ENCODE measurements at places on chromosomes 5 and 9.

DNA sequence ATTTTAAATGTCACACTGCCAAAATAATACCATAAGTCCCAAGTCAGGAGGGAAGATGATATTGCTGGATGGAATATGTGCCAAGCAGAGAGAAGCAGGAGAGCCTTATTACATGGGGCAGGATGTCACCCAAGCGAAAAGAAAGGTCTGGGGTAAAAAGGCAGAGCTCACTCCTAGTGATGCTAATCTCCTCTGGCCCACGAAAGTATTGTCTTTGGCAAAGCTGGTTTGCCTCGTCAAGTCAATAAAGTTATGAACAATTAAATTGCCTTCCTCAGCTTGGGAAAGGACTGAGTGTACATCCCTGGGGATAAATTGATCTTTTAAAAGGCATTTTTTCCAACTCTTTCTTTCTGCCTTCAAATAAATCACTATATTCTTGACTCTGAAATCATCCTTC lies 220.6 kb downstream of the DMAC1 start:
- DNase-seq: no peak

DNA sequence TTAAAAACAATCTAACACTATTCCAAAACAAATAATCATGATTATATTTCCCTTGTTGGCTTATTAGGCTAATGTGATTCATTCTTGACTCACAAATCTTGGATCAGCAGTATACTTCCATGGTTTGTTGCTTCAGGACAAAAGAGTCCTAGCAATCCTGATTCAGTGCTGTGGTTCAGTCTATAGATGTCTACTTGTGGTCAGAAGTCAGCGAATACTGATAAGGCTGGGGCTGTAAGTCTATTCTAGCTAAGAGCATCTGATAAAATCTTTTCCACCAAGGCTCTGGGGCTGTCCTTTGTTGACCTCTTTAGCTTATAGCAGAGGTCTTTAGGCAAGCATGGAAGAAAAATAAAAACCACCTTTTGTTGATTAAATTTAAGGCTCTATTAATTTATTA lies 4.4 kb upstream of the SMIM3 start:
- DNase-seq: no peak

DNA sequence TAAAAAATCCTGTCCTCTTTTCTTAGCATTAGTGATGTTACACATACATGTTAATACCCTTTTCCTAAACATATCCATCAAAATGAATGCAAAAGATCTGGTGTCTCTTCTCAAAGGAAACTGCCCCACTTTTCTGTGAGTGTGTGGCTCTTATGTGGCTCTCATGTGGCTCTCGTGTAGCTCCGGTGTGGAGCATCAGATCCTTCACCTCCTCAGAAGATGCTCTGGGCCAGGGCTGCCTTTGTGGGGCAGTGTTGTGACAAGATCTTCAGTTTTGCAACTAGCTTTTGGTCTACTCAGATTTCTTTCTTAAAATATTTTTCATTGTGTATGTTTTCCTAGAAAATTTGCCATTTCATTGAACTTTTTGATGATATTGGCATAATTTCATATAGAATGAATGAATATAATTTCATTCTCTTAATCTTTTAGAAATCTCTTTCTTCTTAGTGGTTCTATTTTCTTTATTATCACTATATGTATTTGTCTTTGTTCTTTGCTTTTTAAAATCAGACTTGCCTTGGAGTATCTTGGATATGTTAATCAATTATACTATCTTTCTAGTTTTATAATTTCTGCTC lies 19.4 kb downstream of the GARNL3 start:
- DNase-seq: no peak

- no peak for DNase-seq
Measured at GRCh38 chr5:175015028-175015685, 290.8 kb downstream of the MSX2 start.

GRCh38 chr5:96114736-96115135 lies 153.1 kb upstream of the ELL2 start:
- no peak for DNase-seq

- DNase-seq: no peak
Measured at GRCh38 chr9:125089331-125089730, 54.0 kb downstream of the SCAI start.

DNA sequence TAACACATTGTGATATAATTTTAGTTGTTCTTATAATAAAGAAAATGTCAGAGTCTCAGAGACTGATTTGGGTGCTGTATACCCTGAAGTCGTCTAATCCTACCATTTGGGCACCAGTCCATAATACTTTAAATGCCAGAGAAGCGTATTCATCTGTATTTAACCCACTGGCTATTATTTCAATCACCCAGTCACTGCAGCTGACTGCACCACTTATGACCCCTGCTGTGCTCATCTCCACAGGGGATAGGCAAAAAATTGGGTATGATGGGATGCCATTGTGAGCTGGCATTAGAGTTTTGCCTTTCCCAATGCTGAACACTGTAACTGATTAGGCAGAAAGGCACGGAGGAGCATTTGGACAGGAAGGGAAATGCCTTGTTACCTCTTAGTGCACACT lies 599.7 kb downstream of the CAAP1 start:
- no peak for DNase-seq

GRCh38 chr5:10337986-10338385 lies 15.5 kb upstream of the MARCHF6 start:
- DNase-seq: no peak

GRCh38 chr9:137293482-137294090 lies 8.5 kb downstream of the NRARP start:
- DNase-seq: no peak

DNA sequence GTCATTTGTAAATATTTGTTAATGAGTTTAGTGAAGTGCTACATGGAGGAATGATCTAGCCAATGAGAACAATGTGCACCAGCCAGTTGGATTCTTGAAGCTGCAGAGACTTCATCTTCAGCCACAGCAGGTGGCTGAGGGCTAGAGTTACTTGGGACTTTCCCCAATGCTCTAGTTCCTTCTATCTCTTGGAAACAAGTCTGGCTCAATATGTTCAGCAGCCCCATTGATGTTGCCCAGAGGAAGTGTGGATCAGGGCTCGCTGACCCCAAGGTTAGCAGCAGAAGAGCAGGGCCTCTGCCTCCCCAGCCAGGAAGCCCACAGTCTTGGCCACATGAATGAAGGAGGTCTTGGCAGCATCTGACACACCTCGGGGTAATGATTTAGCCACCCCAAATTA lies 117.5 kb downstream of the SLC1A3 start:
- no peak for DNase-seq

DNA sequence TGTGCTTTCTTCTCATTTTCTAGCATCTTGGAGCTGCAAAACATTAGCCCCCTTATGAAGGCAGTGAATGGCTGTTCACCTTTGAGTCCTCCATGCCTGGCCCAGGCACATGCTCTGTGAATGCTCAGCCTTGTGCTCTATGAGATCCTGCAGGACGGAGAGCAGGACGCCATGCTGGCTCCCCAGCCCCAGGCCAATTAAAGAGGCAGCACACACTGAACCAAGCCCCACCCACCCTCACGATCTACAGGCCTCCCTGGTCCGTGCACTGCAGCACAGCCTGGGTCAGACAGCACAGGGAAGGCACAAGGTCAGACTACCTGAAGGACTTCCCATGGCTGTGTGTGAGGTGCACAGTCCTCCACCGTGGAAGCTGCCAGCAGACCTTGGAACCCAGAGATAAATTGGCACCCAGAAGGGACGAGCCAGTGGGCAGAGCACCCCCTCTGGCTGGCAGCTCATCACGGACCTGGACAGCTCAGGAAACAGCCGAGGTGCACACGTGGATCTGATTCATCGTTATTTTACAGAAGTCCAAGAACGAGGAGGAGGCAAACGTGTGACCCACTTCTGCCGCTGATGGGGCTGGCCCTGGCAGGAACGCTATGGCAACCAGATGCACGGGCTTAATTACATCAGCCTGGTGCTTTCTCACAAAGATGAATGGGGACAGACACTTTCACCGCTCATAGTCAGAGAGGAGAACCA lies 59.5 kb downstream of the OLFM1 start:
- DNase-seq: no peak

- DNase-seq: no peak
Measured at GRCh38 chr9:79817438-79818004, 245.8 kb downstream of the TLE4 start.

- DNase-seq: no peak
Measured at GRCh38 chr5:169268019-169268418, 32.9 kb downstream of the SLIT3 start.

DNA sequence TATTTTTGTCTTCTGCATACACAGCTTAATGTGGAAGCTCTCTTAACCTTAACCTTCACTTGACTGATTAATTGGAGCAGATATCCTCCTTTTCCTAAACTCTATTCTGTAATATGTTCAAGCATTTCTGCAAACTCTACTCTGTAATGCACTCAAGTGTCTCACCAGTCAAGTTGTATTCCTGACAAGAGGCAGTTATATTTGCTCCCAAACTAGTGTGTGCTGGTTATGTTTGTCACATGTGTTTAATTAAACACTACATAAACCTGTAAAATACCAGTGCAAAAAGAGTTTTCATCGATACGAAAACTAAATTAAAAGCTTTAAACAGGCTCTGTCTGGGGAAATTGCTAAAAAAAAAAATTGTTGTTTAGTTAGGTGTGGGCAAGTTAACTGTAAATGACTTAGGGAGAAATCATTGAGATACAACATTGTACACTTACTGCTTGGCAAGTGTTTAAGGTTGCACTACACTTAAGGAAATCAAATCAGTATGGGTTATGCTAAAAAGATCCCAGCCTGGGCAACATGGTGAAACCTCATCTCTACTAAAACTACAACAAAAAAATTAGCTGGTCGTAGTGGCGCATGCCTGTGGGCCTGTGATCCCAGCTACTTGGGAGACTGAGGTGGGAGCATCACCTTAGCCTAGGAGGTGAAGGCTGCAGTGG lies 6.7 kb downstream of the FAF2 start:
- no peak for DNase-seq

GRCh38 chr5:153865016-153865415 lies 173.7 kb downstream of the FAM114A2 start:
- DNase-seq: no peak

GRCh38 chr9:99357575-99357974 lies 135.5 kb downstream of the SEC61B start:
- DNase-seq: no peak

DNA sequence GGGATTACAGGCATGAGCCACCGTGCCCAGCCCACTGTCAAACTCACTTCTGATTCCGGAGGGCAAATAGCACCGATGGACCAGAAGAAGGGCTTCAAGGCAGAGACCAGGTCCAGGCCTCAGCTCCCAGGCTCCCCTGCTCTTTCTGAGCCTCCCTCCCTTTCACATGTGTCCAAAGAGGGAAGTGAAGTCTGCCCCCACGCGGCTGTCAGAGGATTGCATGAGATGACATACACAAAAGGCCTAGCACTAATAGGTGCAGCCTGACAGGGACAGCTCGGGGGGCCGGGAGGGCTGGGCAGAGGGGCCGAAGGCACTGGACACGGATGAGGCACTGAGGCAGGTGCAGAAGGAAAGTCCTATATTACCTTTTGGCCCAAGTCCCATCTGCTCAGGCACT lies 16.1 kb downstream of the FBP1 start:
- DNase-seq: no peak

DNA sequence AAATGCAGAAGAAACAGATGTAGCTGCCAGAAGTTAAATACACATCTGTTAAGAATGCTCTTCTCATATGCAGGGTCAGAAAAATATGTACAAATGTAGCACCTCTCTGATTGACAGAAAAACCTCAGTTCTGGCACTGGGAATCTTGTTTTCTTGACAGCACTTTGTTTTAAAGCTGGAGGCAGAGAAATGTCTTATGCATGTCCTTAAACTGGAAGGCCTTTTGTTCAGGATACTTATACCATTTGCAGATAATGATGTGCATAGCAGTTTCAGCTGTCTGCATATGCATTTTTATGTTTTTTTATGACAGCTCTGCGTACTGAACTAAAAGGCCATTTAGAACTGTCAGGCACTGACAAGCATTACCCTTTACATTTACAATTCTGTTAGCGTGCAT lies 567.9 kb downstream of the EBF1 start:
- no peak for DNase-seq

DNA sequence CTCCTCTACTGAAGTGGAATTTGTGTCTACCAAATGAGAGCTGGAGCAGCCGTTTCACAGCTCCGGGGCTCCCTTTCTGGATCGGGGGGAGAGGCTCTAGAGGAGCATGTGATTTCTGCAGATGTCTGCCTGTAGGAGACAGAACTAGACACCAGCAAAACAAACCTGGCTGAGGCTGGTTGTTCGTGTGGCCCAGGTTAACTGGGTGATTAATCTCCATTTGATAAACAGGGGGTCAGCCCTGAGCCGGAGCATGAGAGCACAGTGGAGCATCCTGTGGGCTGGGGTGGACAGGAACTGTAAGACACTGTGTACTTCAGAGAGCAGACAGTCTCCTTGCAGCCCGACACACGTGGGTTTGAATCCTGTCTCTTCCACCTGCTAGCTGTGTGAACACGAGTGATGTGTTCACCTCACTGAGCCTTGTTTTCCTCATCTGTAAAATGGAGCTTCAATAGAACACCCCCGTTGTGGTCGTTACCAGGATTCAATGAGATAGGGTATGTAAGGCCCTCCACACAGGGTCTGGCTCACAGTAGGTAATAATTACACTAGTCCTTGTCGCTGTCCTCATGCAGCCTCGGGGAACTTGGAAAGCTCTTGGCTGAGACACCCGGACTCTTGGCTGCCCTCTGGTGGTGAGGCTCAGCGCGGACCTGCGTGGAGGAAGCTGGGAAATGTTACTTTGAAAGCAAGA lies 12.9 kb downstream of the CXCL14 start:
- peak; percentile 28 for DNase-seq

DNA sequence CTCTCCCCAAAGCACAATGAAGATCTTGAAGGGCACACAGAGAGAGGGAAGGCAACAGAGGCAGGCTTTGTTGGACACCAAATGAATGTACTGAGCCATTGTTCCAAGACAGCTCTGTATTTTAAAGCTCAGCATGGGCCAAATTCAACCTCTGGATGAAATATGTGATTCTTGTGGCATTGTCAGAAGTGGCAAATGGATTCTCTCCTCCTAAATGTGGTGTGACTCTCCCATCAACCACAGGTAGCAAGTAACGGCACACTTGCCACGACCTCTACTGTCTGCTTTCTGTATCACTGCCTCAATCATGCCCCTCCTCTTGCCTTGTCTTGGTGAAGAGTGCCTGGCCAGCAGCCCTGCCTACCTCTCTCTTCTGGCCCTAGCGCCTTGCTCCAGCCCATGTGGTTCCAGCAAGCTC lies 6.1 kb upstream of the MOB3B start:
- DNase-seq: no peak

- no peak for DNase-seq
Measured at GRCh38 chr5:157450024-157450423, 10.0 kb upstream of the NIPAL4 start.

GRCh38 chr5:113202287-113202686 lies 225.7 kb downstream of the DCP2 start:
- DNase-seq: no peak

- no peak for DNase-seq
Measured at GRCh38 chr5:39730006-39730405, 305.2 kb upstream of the DAB2 start.

- DNase-seq: no peak
Measured at GRCh38 chr5:68369023-68369359, 153.4 kb downstream of the PIK3R1 start.

DNA sequence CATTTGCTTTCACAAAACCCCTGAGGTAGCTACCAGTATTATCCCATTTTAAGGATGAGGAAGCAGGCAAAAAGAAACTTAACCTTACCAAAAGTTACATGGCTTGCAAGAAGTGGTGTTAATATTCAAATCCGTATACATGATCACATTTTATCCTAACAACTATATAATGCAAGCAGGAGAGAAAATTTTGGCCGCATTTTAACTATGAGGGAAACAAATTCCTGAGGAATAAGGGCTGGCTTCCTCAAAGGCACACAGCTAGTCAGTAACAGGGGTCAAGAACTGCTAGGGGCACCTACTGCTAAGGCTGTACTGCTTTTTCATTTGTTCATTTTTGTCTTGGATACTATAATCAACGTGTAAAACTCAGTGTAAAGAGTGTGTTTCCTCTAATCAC lies 81.0 kb downstream of the LHFPL2 start:
- no peak for DNase-seq
